Activated T-helper 17 cell treated with anti-CD3 and anti-CD28 coated beads, Interleukin-2, amount 50 U/mL, for 72 hours (primary cell): ENCODE measurements at places on chromosomes 5 and 9. TPM values are rescaled to one million over a fixed set of nuclear protein-coding genes. Genes with fewer than 3 reads are reported as not detected.

OLFML2A gene
- total RNA-seq: not detected

- no peak for ATAC-seq
Measured at GRCh38 chr5:180632768-180633167, 16.6 kb downstream of the FLT4 start.

GRCh38 chr5:64074533-64074932, 91.1 kb upstream of the RNF180 start:
- no peak for ATAC-seq

DNA sequence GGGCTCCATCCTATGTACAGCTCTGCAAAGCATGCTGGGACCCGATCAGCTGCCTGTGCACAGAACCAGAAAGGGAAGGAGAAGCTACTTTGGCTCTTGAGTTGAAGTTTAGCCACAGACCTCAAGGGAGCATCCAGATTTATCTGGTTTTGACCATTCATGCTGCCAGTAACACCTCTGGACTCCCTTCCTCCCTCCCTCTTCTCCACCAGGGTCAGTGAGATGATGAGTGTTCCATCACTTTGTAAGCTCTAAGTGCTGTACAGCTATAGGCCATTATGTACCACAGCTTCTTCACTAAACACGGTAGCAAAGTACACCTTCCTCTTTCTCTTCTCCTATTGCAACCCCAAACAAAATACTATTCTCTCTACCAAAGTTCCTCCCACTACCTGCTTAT, 77.9 kb downstream of the GLIS3 start:
- no peak for ATAC-seq

SPATA31D4 gene
- total RNA-seq: not detected

DNA sequence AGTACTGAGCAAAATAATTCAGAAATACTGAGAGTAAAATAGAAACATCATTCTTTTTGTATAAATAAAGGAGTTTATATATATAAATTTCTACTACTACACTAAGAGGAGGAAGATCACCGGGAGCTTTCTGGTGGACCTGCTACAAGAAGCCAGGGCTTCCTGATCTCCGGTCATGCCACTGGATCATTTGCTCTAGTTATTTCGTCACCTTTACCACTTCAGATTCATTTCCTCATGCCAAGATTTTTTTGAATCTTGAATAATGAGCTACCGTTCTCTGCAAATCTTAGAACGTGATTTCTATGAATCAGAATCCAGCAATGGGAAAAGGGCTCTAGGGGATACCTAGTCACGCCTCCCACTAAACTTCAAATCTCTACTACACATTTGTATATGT, 51.9 kb upstream of the TBC1D9B start:
- ATAC-seq: no peak

EGFLAM gene
- total RNA-seq: not detected
